ENCODE measurements at places on chromosomes 4 and X. TPM values are rescaled to one million over a fixed set of nuclear protein-coding genes. Genes with fewer than 3 reads are reported as not detected.

The SPANXA1 gene
- not detected for total RNA-seq

The CAPN6 gene
- total RNA-seq, result not detected

The RENBP gene
- total RNA-seq, result 5.6 TPM

The MAGEA4 gene
- not detected for total RNA-seq

The TBX22 gene
- not detected for total RNA-seq

The PPARGC1A gene
- 0.81 TPM for total RNA-seq

The CPE gene
- total RNA-seq, result 116 TPM

The TLL1 gene
- total RNA-seq, result 1.5 TPM

The ARHGEF9 gene
- total RNA-seq, result 13.8 TPM

The SLC49A3 gene
- total RNA-seq, result 11.6 TPM

The RUFY3 gene
- 64.8 TPM for total RNA-seq

The TEC gene
- 3.5 TPM for total RNA-seq

The ARX gene
- not detected for total RNA-seq

The KIF4A gene
- 2.7 TPM for total RNA-seq

The EDA gene
- 1.4 TPM for total RNA-seq

The ARMCX6 gene
- total RNA-seq, result 19.1 TPM

The PHOX2B gene
- total RNA-seq, result not detected

The IL21 gene
- total RNA-seq, result not detected

The TSPAN5 gene
- total RNA-seq, result 42.8 TPM

The CXCL11 gene
- not detected for total RNA-seq

The TMEM156 gene
- 0.18 TPM for total RNA-seq

The GPR119 gene
- total RNA-seq, result not detected

The SOX3 gene
- not detected for total RNA-seq

The DMRTC1B gene
- not detected for total RNA-seq

The RGS12 gene
- 15.1 TPM for total RNA-seq

The ALPK1 gene
- total RNA-seq, result 14.1 TPM

The ITIH6 gene
- not detected for total RNA-seq

The ENAM gene
- 0.18 TPM for total RNA-seq

The AKAP14 gene
- not detected for total RNA-seq

The ADH6 gene
- 0.36 TPM for total RNA-seq

The SLC10A4 gene
- not detected for total RNA-seq

The WAS gene
- 0.09 TPM for total RNA-seq

The DCK gene
- 35.2 TPM for total RNA-seq

The PASD1 gene
- not detected for total RNA-seq

Measured in fibroblast of the aortic adventitia (primary cell).